Gastrocnemius medialis (tissue), 4 donors: ENCODE measurements at places on chromosomes 6 and 20. TPM values are rescaled to one million over a fixed set of nuclear protein-coding genes. Genes with fewer than 3 reads are reported as not detected.

Gene KIFC1
- total RNA-seq: 0.64 TPM

Gene CALHM4
- not detected for total RNA-seq

GRCh38 chr6:131894493-131895424 is 56.4 kb downstream of the CCN2 start:
- H3K27me3 ChIP-seq: no peaks in the 10 kb centered on the region
- H3K4me3 ChIP-seq: no peak overlapping the region
- H3K36me3 ChIP-seq: no peaks in the 10 kb centered on the region
- H3K27ac ChIP-seq: no peak overlapping the region

DNA sequence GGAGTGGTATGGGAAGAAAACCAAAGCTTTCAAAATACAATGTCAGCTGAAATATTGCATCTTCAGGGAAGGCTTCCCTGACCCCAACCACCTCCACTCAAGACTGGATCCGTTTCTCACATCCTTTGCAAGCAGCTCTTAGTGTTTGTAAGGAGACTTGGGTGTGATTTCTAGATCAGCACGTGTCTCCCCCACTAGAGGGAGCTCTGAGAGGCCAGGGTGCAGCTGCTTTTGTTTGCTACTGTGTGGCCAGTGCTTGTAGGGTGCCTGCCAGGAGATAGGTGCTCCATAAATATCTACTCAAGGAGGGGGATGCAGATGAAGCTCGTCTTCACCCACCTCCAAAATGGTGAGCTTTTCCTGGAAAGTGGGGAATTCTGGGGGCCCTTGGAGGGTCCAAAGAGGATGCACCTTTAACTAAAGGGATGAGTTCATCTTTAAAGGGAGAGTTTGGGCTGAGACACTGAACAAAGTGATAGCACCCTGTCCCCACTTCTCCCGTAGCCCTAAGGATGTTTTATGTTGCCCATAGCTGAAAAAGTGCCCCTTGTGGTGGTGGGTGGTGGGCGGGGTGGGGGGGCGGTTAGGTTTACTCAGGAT is 52.6 kb upstream of the MAFB start:
- H3K4me1 ChIP-seq: no peaks in the 10 kb centered on the region
- no peaks in the 10 kb centered on the region for H3K27me3 ChIP-seq
- no peaks in the 10 kb centered on the region for H3K36me3 ChIP-seq
- H3K27ac ChIP-seq: no peak overlapping the region
- H3K4me3 ChIP-seq: no peak overlapping the region

DNA sequence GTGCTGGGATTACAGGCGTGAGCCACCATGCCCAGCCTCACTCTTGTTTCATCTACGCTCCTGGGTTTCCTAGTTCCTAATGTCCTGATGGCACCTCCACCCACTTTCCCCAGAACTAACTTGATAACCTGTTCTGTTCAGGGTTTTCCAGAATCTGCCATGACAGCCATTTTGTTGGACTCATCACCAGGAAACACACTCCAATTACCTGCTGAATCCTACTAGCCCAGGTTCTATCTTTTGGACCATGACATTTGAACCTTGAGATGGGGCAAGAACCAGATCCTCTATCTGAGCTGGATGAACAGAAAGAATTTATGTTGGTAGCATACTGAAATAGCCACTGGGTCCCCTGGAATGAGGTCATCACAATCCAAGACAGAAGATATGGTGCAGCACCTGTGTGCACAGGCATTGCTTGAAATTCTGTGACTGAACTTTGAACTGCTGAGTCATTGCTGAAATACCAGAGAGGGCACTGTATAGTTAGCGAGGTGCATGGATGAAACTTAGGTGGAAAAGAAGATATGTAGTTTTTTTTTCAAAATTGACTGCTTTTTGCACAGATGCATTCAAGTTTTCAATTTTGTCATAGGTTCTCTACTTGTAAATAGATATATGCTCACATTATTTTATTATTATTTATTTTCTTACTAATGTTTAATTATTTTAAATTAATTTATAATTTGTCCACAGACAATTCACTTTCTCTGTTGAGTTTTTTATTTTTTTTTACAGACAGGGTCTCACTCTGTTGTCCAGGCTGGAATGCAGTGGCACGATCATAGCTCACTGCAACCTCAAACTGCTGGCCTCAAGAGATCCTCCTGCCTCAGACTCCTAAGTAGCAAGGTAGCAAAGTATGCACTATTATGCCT is 42.8 kb upstream of the TASP1 start:
- no peak overlapping the region for H3K27ac ChIP-seq
- no peaks in the 10 kb centered on the region for H3K27me3 ChIP-seq
- DNase-seq: no peak
- no peak overlapping the region for H3K4me3 ChIP-seq
